T-cell (primary cell): ENCODE measurements at places on chromosomes 3 and 15.

GRCh38 chr3:71843071-71843470 is 58.1 kb upstream of the PROK2 start:
- no peak for DNase-seq
- no peak overlapping the region for H3K27ac ChIP-seq
- no peaks in the 10 kb centered on the region for H3K4me1 ChIP-seq

DNA sequence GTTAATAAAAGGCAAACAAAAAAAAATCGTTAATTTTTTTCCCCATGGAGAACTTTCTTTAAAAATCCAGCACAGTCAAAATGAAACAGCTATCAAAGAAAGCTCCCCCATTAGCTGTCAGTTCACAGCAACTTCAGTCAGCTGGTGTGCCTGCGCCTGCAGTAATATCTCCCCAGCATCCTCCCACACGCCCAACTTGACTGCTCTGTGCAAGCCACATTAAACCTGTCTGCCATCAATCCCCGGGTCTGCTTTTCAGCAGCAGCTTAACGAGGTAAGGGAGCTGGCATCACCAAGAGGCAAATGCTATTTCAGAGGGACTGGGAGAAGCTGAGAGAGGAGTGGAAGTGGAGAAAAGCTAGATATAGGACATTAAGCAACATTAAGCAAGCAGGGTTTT is 337.5 kb downstream of the GAP43 start:
- no peaks in the 10 kb centered on the region for H3K36me3 ChIP-seq
- H3K27me3 ChIP-seq, result no peaks in the 10 kb centered on the region
- no peak overlapping the region for H3K4me3 ChIP-seq
- no peaks in the 10 kb centered on the region for H3K4me1 ChIP-seq
- no peak overlapping the region for H3K27ac ChIP-seq

DNA sequence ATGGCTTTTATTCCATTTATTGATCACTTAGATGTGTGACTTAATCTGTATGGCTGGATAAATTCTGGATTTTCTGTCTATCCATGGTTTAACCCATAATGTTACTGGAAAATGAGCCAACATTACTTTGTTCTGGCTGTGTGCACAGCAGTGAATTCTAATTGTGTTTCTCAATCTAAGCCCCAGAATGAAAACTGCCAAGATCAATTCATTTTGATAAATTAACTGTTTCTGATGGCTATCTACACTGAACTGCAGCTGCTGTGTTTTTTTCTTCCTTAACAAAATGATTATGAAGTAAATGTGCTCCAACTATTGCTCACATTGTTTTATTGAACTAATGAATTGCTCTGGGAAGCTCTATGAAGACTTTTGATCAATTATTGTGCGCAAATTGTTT is 35.7 kb upstream of the CPB1 start:
- H3K4me1 ChIP-seq, result no peaks in the 10 kb centered on the region
- no peak for DNase-seq
- no peaks in the 10 kb centered on the region for H3K36me3 ChIP-seq

DNA sequence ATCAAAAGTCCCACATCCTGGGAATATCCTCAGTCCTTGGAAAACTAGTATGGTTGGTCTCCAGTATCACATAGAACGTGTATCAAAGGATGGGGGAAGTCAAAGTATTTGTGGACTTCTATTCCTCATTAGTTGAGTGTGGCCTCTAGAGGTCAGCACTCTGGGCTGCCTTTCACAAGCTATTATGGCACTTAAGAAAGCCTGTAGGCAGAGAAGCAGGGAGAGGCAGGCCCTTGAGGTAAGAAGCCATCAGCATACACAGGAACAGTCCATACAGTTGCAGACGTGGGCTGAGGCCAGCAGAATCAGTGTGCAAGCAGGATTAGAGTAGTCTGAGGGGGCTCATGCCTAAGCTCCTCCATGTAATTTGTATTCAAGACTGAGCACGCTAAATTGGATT is 341.7 kb downstream of the CLSTN2 start:
- no peak for DNase-seq
- peaks cover 6% of the 10 kb centered on the region for H3K27me3 ChIP-seq
- no peaks in the 10 kb centered on the region for H3K4me1 ChIP-seq

DNA sequence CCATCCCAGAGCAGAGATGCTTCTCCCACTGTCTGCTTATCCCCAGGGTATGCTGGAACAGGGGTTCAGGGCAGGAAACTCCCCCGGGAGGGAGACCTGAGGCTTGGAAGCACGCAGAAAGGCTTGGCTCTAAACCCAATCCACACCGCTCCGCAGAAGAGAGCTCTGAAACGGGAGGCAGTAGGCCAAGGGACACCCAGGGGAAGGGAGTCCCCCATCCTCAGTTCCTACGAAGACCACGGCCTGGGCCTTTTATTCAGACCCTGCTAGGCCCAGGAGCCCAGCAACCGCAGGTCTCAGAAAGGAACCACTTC is 1.8 kb upstream of the HAPLN3 start:
- H3K27me3 ChIP-seq, result peaks cover 19% of the 10 kb centered on the region
- no peak for DNase-seq
- H3K27ac ChIP-seq, result peak overlapping the region; percentile 6
- H3K36me3 ChIP-seq, result peaks cover 3% of the 10 kb centered on the region
- H3K4me1 ChIP-seq, result peaks cover 25% of the 10 kb centered on the region

DNA sequence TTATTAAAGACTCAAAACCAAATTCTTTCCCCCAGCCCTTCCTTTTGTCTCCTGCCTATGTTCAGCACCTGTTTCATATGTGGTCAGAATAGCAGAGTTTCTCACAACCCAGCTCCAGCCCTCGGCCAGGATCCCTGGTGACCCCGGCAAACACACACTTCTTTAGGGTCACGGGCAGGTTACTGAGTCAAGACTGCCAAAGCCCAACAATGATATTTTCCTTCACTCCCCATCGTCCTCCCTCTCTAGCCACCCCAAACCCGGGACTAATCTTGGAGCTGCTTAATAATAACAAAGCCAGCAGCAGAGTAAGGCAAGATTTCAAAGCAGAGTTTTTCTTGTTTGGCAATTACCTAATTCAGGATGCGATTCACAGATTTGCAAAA is 25.5 kb downstream of the RARB start:
- no peak for DNase-seq
- no peaks in the 10 kb centered on the region for H3K27me3 ChIP-seq
- H3K27ac ChIP-seq, result no peak overlapping the region
- no peaks in the 10 kb centered on the region for H3K36me3 ChIP-seq
- no peak overlapping the region for H3K4me3 ChIP-seq

DNA sequence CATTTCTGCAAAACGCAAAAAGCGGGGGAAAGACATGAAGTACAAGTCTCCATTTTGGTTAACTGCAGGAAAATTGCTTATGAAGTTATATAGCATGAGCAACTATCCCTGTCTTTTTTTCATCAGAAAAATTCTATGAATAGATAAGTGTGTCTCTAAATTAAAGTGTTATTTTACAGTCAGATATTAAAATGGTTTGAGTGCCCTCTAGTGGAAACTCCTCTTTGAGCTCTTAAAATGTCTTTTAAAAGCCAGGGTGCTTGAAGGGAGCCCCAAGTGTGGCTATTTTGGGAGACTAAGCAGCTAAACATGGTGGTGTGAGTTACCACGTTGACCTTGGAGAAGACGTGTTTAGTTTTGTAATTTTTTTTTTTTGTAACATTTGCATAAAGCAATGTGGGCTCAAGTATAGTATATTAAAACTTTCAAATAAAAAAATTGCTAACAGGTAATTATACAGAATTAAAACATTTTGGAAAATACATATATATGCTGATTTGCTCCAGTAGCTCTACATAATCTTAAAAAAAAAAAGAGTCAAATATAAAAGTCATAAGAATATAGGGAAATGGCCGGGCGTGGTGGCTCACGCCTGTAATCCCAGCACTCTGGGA is 77.2 kb downstream of the PPP2R3A start:
- no peaks in the 10 kb centered on the region for H3K27me3 ChIP-seq
- H3K4me3 ChIP-seq, result no peak overlapping the region
- H3K4me1 ChIP-seq, result no peaks in the 10 kb centered on the region
- no peak for DNase-seq
- no peak overlapping the region for H3K27ac ChIP-seq

GRCh38 chr3:31813686-31814085 is 167.4 kb downstream of the OSBPL10 start:
- peaks cover 8% of the 10 kb centered on the region for H3K4me1 ChIP-seq
- no peak overlapping the region for H3K4me3 ChIP-seq
- H3K27me3 ChIP-seq, result no peaks in the 10 kb centered on the region
- DNase-seq, result no peak
- H3K36me3 ChIP-seq, result no peaks in the 10 kb centered on the region

DNA sequence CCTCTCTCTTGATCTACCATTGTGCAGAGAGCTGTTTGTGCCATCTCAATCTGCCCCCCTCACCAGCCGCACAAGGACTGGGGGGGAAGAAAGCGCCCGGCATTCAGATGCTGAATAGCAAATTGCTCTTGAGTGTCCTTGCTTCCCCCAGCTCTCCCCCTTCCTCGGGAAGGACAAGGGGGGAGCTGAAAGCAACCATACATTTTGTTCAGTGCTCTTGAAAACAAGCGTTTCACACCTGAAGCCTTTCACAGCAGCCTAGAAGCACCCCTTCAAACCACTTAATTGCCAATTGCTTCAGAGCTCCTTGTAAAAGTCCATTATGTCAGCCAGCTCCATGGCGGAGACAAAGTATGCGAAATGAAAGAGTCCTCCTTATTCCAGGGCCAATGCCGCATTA is 540.1 kb downstream of the NR2F2 start:
- no peaks in the 10 kb centered on the region for H3K4me1 ChIP-seq
- no peak overlapping the region for H3K4me3 ChIP-seq
